ENCODE measurements at places on chromosomes 13 and 19. TPM values are rescaled to one million over a fixed set of nuclear protein-coding genes. Genes with fewer than 3 reads are reported as not detected.

GRCh38 chr19:36685835-36686234 lies 1.6 kb upstream of the ZNF567 start:
- no peak for DNase-seq

DNA sequence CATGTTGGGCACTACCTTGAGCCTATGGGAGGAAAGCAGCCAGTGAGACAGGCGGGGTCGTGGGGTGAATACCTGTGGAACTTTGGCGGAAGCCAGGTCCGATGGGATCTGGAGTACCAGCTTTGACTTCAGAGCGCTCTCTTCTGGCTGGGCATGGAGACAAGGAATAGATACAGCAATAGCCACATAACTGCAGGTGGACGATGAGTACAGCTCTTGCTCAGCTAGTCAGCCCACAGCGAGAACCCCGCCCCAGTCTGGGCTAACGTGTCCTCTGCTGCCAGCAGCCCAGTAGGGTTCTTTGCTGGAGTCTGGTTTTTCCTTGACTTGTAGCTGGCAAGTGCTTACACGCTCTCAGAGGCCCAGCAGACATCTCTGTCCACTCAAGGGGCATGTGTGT lies 83.4 kb downstream of the SIPA1L3 start:
- no peak for DNase-seq

The ADGRE3 gene
- not detected for total RNA-seq

DNA sequence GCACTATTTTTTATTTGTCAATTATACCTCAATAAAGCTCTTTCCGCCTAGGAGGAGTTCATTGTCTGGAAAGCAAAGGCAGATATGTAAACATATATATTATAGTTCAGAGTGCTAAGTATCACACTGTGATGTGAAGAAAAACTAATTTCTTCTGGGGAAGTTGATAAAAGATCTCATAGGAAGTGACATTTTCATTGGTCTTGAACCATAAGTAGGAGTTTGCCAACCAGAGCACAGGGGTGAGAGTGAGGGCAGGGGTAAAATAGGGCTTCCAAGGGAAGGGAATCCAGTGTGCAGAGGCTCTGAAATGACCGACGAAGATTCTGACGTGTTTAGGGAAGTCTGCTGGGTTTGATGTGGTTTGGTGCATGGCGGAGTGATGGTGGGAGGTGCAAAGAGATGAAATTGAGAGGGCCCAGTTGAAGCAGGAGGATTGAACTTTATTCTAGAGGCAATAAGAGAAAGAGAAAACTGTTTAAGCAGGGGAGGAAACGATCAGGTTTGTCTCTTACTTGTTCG lies 780 bp upstream of the GTF2F2 start:
- no peak for DNase-seq

DNA sequence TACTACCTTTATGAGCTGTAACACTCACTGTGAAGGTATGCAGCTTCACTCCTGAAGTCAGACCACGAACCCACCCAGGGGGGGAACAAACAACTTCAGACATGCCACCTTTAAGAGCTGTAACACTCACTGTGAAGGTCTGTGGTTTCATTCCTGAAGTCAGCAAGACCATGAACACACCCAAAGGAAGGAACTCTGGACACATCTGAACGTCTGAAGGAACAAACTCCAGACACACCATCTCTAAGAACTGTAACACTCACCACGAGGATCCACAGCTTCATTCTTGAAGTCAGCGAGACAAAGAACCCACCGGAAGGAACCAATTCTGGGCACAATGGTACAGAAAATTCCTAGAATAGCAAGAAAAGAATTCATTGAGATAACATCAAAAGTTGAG lies 1796.5 kb upstream of the MIR17HG start:
- no peak for DNase-seq

The FCAR gene
- not detected for total RNA-seq

DNA sequence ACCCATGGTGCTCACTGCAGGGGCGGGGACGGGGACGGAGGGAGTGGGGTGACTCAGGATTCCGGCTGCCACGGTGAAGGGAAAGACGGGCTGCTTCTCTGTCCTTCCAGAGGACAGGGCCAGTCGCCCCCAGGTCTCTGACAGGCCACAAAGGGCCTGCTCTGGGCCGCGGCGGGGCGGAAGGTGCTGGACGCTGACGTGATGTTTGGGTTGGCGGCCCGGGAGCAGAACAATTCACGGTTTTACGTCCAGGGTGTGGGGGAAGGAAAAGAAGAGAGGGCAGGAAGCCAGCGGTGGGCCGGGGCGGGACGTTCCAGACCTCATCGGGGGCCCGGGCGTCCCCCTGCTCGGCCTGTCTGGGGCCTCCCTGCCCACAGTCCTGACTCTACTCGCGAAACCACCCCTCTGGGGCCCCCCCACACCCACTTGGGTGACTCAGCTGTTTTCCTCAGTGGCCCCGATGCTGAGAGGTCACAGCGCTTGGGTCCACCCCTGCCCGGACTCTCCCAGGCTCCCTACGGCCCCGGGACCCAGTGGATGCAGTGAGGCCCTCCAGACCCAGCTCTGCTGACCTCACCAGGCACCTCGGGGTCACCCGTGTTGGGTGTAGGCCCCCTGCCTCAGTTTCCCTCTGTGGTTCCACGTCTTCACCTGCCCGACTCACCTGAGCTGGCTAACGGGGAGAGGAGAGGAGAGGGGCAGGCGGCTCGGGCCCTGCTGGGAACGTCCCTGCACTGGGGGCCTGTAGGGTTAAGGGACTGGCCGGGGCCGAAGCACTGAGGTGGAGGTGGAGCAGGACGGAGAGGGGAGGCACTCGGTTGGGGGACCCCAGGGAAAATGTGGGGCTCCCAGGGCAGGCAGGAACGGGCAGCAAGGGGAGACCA lies 29.2 kb downstream of the PIP5K1C start:
- DNase-seq: peak; percentile 65

GRCh38 chr19:29259153-29259552 lies 46.2 kb upstream of the UQCRFS1 start:
- DNase-seq: no peak

The ZNF235 gene
- total RNA-seq: 6.9 TPM

DNA sequence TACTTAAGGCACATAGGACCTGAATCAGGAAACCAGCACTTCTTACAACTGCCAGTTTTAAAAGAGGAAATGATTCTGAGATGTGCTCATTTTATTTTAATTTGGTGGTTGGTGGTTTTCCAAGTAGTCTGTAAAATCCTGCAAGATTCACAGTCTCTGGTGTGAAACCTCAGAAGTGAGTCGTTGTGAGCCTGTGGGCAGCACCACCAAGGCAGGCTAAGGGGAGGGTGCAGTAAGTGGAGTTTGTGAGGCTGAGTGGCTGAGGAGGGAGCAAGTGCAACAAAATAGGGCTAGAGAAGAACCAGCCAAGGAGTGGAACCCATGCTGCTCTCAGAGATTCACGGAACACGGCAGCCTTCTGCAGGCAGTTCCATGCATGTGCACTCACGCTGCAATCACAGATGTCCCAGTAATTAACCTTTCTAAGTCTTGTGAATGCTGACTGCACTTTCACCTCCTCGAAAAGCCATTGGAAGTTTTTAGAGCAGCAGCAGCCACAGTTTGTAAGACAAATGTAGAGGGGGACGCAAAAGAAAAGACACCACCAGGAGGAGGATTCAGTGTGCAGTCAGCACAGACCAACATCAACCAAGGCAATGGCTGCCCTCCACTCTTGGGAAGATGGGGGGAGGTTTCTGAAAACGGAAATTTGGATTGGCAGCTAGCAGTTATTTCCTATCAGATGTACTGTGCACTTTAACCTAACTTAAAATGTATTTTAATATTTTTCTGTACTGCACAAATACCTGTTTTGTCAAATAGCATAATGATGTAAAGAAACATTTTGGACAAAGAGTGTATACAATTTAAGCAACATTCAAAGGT lies 44.9 kb downstream of the ESD start:
- DNase-seq: no peak

The FIZ1 gene
- 6.9 TPM for total RNA-seq

DNA sequence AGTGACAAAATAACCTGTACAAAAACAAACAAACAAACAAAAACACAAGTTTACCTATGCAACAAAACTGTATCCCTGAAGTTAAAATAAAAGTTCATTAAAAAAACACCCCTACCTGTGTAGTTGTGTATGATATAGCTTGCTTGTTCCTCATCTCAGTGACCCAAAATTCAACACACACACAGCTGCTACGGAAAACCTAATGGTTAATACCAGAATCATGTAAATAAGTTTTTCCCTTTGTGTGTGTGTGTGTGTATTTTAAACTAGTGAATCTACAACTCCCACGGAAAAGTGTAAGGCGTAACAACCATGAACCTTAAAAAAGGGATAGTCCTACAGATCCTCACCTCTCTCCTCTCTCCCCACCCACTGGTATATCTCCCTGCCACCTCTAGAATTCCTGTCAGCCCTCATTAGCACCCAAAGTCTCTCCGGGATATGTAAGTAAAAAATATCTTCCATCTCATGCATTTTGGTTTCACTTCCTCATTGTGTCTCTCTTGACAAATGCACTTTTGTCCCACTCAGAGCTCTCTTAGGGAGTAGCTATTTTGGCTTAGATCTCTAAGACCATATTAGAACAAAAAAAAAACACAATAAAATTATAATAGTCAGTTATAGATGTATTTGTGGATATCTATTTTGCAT lies 2236.5 kb downstream of the PCDH9 start:
- DNase-seq: no peak

The ATP4B gene
- total RNA-seq: not detected

The FPR1 gene
- 36.9 TPM for total RNA-seq

GRCh38 chr19:43719378-43719868 lies 3.5 kb downstream of the IRGC start:
- DNase-seq: no peak

The RB1 gene
- 41.4 TPM for total RNA-seq

DNA sequence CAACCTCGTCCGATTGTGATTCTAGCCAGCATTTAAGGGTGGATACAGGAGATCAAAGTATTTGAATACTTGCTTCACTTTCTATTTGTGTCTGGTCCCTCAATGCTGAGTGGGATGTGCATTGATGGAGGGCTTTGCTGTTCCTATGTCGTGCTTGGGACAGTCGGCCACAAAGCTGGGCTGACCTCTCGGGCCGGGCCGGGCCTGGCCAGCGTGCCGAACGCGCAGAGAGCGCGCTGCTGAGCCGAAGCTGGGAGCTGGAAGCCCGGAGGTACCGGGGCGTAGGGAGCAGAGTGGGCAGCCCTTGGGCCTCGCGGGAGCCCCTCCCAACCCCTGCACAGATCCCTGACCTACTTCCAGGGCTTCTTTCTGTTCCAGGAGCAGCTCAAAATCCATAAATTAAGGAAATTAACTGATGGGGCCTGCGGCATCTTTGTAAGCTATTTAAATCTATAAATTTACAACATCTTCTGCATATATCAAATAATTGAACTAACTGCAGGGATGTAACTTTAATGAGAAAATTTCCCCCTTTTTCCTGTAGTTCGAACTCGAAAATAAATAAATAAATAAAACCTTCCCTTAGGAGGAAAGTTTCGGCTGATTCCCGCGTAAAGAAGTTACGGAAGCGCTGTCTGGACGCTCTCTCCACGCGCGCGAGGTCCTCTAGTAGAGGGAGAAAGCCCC lies 1.8 kb upstream of the KCTD15 start:
- no peak for DNase-seq

DNA sequence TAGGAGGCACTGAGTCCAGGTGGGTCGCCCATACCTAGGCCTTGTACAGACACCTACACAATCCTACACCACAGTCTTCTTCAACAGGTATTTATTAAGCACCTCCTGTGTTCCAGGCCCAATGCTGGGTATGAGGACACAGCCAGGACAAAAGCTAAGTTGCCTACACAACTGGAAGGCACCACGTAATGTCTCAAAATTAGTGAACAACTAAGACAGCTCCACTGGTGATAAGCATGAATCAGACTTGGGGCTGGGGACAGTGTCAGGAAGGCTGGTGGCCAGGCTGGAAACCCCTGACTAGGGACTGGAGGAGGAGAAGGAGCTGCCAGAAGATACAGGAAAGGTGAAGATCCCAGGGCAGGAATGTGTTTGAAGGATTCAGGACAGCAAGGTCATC lies 2.4 kb downstream of the SMIM24 start:
- no peak for DNase-seq

DNA sequence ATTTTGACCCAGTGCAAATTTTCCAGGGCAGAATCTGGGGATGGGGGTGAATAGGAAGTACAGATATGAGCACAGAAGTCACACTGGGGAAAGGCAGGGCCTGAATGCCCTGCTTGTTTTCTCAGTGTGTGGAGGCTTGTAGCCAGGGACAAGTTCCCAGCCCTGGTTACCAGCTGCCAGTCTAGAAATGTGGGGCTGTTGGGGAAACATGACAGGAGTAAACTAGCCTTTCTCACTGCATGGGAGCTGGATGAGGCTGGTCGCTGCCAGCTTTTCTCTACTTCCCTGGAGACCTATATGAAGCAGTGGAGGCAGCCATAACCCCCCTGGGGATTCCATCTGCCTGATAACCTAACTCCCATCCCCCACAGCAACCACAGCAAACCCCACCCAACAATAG lies 2267.7 kb downstream of the PCDH9 start:
- no peak for DNase-seq

The CGB5 gene
- not detected for total RNA-seq

DNA sequence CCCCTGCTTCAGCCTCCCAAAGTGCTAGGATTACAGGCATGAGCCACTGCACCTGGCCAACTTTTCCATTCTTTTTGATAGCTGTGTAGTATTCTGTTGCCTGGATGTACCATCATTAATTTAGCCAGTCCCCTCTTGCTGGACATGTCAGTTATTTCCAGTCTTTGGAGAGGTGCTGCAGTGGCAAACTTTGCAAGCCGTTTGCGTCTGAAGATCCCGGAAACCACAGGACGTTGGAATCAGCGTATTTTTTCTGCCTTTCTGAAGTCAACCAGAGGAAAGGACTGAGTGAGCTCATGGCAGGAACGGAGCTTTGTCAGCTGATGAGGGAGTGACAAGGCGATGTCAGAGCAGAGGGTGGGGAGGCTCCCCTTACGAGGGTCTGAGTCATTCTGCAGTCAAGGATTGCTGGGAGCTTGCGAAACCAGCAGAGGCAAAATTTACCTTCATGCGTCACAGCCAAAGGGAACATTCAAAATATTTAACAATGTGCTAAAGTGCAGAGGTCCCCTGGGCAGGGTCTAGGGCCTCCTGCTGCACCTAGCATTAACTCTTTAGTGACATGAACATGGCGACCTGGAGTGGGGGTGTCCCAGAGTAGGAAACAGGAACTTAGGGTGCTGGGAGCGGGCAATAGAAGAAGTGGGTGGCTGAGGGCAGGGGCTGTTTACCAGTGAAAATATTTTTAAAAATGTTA lies 5.6 kb downstream of the C5AR1 start:
- no peak for DNase-seq

GRCh38 chr13:42040730-42041010 lies 7.8 kb upstream of the DGKH start:
- DNase-seq: no peak

DNA sequence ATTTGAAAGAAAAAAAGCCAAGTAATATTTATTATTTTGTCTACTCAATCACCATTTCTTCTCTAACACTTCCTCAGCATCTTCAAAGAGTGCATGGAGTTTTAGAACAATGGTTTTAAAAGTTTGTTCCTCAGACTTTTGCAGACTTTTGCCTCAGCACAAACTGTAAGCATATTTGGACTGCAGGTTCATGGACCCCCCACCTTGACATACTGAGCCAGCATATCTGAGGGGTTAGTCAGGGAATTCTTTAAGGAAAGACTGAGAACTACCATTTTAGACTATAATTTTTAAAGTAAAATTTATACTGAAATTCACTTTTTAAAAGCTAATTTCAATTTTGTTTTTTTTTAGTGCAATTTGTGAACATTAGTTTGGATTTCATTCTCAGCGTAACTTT lies 1676.8 kb upstream of the PCDH20 start:
- no peak for DNase-seq

- no peak for DNase-seq
Observed at GRCh38 chr19:39407410-39407659, 688 bp downstream of the ZFP36 start.

GRCh38 chr19:55635856-55636440 lies 4.9 kb upstream of the ZNF580 start:
- DNase-seq: no peak

Data from tibial nerve (tissue), 4 donors.